ENCODE measurements at places on chromosomes 2 and 18.

GRCh38 chr2:127525691-127526131, 578 bp downstream of the IWS1 start:
- peak; percentile 48 for DNase-seq

DNA sequence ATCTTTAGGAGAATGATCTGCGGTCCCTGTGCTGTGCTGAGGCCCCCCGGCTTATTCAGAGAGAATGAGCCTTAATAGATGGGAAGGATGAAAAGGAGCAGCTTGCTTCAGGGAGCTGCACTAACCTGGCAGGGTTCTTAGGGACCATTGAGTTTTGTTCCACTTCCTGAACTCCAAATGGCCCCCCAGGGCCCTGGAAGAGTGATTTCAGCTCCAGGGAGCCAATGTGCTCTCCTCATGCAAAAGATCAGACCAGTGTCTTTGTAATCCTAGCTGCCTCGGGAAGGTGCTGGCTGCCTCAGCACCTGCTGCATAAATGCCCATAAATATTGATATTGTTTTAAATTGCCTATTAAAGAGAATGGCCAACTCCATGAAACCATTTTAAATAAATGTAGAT, 210.2 kb downstream of the NCK2 start:
- no peak for DNase-seq

- DNase-seq: peak; percentile 37
These were observed 359.9 kb upstream of the SLC14A2 start for GRCh38 chr18:45255197-45255890.

DNA sequence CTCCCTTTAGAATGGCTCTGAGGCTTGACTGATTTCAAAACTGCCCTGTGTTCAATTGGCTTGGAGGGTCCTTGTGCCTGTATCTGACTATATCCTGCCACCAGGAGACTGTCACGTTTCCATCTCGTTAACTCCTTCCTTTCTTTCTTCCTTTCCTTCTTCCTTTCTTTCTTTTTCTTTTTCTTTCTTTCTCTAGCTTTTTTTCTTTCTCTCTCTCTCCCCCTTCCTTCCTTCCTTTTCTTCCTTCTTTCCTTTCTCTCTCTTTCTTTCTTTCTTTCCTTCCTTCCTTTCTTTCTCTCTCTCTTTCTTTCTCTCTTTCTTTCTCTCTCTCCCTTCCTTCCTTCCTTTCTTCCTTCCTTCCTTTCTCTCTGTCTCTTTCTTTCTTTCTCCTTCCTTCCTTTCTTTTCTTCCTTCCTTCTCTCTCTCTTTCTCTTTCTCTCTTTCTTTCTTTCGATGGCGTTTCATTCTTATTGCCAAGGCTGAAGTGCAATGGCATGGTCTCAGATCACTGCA, 38.1 kb upstream of the EML6 start:
- no peak for DNase-seq

- peak; percentile 71 for DNase-seq
These were observed 141.5 kb upstream of the HAAO start for GRCh38 chr2:42933824-42934254.

GRCh38 chr2:105194022-105194675, 47.4 kb upstream of the GPR45 start:
- DNase-seq: no peak

GRCh38 chr2:239249776-239250175, 151.0 kb downstream of the HDAC4 start:
- DNase-seq: no peak

- DNase-seq: no peak
These were observed 71.2 kb downstream of the CELF4 start for GRCh38 chr18:37494406-37494805.

DNA sequence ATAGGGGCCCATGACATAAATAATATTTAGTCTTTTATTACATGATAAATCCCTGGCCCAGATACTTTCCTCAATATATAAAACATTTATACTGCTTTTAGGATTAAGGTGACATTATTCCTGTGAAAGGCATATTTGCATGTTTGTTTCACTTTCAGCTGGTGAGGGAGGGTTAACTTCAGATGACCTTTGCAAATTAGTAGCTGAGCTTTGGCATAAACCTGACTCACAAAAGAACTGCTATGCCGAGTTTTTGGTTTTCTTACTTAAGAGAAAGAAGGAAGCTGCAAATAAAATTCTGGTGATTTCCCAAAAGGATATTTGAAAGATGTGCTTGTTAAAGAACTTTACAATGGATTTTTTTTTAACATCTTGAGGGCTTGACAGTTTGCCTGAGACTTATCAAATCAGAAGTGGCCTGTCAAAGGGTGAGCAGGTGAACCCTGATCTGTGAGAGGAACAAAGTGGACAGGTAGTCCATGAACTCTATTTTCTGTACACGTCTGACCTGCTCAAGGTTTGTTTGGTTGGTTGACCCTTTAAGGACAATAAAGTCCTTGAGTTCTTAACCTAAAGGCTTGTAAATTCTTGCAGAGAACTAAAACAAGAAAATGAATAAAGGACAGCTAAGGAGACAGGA, 93.5 kb downstream of the FAM124B start:
- no peak for DNase-seq

- DNase-seq: peak; percentile 27
These were observed 177.4 kb upstream of the FN1 start for GRCh38 chr2:215613280-215613679.

DNA sequence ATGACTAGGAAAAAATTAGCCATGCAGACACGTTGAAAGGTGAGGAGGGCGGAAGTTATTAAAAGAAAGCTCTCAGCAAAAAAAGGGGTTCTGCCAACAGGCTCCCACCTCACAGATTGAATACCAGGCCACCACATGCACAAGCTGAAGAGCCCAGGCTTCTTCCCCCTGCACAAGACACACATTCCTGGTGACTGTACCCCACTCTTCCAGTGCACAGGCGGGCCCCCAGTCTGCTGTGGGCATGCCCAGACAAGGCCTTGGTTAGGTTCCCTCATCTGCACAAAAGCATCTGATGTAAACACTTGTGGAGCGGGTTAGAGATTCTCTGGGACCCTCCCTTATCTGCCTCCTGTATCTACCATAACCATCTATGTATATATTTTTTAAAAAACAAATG, 81.7 kb downstream of the AGPS start:
- DNase-seq: peak; percentile 86

GRCh38 chr18:61531182-61531581, 198.0 kb downstream of the CDH20 start:
- DNase-seq: no peak

- no peak for DNase-seq
These were observed 249.8 kb upstream of the GCFC2 start for GRCh38 chr2:75960472-75961009.

DNA sequence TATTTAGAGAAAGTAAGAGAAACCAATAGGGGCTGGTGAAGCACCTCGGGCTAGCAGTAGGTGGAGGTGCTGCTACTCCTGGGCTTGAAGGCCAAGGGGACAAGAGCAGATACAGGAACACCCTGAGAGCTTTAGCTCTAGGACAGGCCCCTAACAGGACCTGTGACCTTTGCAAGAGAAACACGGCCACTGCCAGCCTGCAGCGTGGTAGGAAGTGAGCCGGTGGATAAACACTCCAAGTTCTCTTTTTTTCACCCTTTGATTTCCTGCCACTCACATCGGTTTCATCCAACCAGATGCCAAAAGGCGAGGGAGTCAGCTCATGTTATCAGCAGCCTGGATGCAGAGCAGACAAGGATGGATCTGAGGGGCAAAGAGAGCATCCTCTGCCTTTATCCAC, 66.8 kb upstream of the SPRED2 start:
- no peak for DNase-seq

GRCh38 chr2:140916410-140916809, 1214.4 kb downstream of the LRP1B start:
- peak; percentile 74 for DNase-seq

DNA sequence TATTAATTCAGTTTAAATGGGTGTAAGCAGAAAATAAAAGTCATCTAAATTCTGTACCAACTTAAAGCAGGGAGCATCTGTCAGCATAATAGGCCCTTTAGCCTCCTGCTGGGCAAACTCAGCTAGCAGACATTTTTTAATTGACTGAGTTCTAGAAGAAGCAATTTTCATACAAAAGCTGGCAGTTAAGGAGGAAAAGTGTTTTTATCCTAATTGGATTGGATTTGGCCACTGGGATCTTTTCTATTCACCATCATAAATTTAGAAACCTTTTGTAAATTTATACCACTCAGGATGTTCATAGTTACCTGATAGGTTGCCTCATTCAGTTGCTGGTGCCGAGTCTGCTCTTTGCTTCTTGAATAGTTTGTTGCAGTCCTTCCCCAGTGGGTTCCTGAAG, 262.7 kb upstream of the FSIP2 start:
- no peak for DNase-seq

- no peak for DNase-seq
These were observed 130.9 kb downstream of the UXS1 start for GRCh38 chr2:106063181-106063580.

- no peak for DNase-seq
These were observed 197.2 kb upstream of the PXDN start for GRCh38 chr2:1941556-1941955.

- DNase-seq: no peak
These were observed 72.4 kb downstream of the TGOLN2 start for GRCh38 chr2:85255456-85255812.

DNA sequence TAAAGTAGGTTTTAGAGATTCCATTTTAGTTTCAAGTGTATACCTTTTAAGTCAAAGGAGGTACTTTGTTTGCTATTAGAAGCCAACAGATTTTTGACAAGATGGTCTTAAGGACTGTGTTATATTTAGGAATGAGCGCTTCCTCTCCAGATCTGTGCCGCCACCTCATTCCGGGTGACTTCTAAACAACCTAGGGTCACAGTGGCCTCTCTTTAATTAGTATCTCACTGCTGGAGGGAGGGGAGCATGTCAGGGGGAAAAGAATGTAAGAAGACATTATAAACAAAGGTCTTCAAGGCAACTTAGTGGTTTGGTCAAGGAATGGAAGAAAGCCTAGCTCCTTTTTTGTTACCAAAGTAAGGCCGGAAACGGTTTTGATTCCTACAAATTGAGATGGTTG, 67.0 kb downstream of the RBMS1 start:
- no peak for DNase-seq

GRCh38 chr18:38494065-38494464, 928.5 kb upstream of the CELF4 start:
- peak; percentile 29 for DNase-seq

- DNase-seq: peak; percentile 28
These were observed 671.1 kb downstream of the RNF144A start for GRCh38 chr2:7588295-7588694.

- no peak for DNase-seq
These were observed 176.0 kb upstream of the COL3A1 start for GRCh38 chr2:188798159-188798558.

GRCh38 chr2:80281049-80281448, 23.5 kb downstream of the LRRTM1 start:
- DNase-seq: no peak

- no peak for DNase-seq
These were observed 29.2 kb downstream of the GPC1 start for GRCh38 chr2:240464514-240465241.

- peak; percentile 83 for DNase-seq
These were observed 75.3 kb upstream of the DLX2 start for GRCh38 chr2:172177996-172178395.

DNA sequence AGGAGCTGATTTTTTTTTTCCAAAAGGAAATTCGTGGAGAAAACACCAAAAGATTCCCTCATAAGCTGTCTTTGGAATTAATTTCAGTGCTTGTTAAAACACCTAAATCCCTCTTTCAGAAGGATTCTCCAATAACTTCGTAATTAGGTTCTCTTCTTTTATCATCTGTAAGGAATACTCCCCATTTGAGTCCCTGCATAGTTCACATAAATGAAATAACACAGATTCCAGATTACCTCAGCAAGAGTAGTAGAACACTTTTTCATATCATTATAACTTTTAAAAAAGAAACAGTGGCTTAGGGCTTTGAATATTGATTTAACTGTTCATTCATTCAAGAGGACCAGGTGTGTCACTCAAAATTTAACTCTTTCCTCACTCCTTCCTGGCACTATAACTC, 55.5 kb downstream of the ARHGAP28 start:
- no peak for DNase-seq

DNA sequence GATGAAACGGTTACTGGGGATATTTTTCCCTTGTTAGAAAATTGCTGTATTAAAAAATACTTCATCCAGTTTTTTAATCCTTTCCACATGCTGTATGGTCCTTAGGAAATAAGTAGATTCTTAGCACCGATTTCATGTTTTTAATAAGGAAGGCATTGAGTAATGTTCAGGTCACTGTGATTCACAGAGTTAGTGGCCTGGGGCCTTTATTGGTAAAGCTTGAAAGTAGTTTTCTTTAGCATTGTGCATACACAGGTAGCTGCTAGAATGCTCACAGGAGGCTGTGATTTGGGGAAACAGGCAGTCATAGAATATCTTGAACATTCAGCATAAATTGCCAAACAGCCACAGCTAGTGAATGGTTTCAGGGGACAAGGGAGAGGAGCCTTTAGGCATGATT, 79.8 kb downstream of the XRCC5 start:
- peak; percentile 88 for DNase-seq
